Osteoblast (primary cell): ENCODE measurements at places on chromosomes 2 and 18.

DNA sequence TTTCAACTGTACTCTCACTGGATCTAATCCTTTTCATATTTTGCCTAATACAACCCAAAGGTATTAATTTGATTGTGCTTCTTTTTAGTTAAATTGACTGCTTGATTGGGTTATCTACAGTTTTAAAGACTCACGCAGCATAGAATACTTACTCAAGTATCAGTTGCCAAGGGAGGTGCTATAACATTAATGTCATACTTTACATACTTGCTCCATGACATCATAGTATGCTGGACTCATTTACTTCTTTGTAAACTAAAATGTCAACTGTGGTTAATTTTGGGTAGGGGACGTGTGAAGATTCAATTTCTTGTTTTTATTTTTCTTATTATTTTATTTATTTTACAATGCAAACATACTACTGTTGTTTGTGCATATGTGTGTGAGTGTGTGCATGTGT, 716.2 kb upstream of the VRK2 start:
- DNase-seq, result no peak

DNA sequence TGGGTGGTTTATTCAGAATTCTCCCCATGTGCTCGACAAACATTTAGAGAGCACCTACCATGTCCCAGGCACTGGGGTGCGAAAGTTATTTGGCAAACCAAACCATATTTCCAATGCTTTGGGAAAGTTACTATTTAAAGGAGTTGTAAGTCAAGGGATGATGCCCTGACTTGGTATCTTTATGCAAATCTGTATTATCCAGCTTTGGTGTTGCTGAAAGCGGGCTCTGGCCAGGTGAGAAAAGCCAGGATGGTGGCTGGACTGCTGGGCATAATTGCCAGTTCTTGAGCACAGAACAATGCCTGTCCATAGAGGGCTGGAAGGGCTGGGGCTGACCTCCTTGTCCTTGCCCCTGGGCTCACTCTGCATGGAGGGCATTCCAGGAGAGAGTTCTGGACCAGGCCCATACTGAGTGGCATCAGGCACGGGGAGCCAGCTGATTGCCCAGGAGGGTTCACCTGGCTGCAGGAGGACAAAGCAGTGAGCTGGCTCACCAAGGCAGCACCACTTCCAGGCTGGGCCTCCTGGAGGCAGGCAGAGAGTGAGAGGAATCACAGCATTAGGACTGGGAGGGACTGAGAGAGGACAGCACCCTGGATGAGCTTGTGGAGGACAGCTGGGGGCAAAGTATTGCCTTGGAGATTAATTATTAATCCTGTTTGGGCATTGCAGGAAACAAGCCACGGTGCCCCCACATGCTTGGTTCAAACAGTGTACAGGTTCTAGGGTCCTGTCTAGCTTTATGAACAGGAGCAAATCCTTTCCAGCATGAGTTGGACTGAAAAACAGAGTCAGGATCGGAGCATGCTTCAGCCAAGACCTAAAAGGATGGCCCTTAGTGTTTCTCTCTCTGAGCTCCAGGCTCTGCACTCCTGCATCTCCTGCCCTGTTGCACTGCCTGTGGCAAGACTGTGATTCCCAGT, 7.1 kb downstream of the KHK start:
- DNase-seq, result peak; percentile 64

DNA sequence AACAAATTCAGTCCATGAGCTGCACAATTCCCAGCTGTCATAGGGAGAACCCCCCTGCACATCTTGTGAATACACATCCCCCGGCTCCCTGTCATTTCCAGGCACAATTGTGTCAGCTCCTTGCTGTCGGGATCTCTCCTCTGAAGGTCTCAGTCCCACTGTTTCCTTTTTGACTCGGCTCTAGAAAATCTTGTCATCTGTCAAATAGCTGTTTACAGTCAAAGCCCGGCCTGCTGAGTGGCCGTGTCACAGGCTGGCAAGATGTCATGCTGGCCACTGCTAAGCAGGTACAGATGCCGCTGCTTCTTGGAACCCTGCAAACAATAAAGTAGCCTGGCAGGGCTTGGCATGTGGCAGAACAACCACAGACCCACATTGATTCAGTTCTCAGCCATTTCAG, 61.7 kb downstream of the LYPD1 start:
- DNase-seq, result no peak

DNA sequence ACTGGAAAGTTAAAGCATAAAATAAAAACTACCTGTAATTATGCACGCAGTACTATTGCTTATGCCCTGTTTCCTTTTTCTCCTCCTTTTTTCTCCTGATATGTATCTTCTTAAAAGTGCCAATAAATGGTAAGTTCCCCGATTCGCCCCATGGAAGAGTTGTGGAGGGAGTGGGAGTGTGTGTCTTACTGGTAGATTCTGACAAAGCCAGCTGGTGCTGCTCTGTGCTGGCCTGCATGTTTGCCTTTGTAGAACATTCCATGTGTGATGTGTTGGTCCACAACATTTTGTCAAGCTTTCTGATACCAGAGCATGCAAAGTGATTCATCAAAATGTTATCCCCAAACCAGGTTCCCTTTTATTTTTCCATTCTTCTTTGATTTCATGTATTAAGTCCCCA, 356.9 kb upstream of the RAB12 start:
- no peak for DNase-seq

- DNase-seq, result no peak
These were observed 46.0 kb upstream of the SERTAD2 start for GRCh38 chr2:64699712-64700111.

DNA sequence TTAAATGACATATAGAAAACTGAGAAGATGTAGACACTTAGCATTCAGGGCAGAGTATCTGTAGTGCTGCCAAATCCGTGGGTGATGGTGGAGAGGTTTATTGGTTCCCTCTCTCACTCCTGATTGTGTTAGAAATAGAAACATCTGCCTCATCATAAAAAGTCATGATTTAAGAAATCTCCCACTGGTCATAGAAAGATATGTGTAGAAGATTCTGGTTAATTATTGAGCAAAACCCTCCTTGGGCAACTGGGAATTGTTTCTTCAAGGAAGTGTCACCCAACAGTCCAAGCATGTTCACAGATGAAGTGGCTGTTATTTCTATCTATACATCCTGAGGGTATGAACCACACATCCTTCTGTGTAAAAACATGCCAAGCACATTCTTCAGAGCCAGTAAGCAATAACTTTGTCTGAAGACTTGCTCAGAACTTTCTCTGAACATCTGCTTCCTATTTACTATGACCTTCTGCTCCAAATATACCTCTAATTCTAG, 33.6 kb upstream of the CHRNA1 start:
- DNase-seq, result peak; percentile 37

DNA sequence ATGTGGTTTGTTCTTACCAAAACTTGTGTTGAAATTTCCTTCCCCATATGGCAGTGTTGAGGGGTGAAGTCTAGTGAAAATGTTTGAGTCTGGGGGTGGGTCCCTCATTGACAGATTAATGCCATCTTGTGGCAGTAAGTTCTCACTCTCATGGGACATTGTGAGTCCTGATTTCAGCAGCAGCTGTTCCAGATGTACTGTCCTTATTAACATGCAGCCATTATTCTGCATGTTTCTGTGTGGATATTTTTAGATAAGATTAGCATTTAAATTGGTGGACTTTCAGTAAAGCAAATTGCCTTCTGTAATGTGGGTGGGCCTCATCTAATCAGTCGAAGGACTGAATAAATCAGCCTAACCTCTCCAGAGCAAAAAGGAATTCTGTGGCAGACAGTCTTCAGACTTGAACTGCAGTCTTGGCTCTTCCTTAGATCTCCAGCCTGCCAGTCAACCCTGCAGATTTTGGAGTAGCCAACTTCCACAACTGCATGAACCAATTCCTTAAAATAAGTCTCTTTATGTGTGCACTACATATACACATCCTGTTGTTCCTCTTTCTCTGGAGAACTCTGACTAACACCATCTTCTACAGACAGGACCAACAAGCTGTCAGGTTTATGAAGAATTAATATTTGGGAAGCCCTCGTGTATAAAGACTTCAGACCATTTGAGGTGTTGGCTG, 138.7 kb upstream of the ZNF516 start:
- no peak for DNase-seq

GRCh38 chr2:94993176-94994062, 32.1 kb upstream of the MAL start:
- no peak for DNase-seq
